Activated CD8-positive, alpha-beta memory T cell treated with anti-CD3 and anti-CD28 coated beads for 48 hours (primary cell): ENCODE measurements at places on chromosomes 5 and 9.

GRCh38 chr5:82698026-82698425 lies 379.2 kb downstream of the TMEM167A start:
- DNase-seq: no peak

DNA sequence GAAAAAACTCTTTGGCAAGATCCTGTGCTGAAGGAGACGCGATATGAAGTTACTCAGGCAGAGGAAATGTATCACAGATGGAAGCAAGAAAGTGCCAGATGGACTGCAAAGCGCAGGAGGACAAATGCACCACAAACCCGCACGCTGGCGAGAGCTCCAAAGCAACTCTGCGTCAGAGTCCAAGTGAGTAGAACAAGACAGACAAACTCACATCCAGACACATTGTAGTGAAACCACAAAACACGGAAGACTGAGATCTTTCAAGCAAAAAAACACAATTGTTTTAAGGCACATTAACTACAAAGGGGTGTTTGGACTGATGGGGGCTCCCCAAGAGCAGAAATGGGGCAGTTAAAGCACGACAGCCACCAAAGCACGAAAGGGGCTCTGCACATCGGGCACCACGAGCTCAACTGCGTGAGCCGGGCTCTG lies 39.2 kb upstream of the NKD2 start:
- DNase-seq: no peak

GRCh38 chr5:10244342-10244944 lies 5.2 kb downstream of the ATPSCKMT start:
- no peak for DNase-seq

DNA sequence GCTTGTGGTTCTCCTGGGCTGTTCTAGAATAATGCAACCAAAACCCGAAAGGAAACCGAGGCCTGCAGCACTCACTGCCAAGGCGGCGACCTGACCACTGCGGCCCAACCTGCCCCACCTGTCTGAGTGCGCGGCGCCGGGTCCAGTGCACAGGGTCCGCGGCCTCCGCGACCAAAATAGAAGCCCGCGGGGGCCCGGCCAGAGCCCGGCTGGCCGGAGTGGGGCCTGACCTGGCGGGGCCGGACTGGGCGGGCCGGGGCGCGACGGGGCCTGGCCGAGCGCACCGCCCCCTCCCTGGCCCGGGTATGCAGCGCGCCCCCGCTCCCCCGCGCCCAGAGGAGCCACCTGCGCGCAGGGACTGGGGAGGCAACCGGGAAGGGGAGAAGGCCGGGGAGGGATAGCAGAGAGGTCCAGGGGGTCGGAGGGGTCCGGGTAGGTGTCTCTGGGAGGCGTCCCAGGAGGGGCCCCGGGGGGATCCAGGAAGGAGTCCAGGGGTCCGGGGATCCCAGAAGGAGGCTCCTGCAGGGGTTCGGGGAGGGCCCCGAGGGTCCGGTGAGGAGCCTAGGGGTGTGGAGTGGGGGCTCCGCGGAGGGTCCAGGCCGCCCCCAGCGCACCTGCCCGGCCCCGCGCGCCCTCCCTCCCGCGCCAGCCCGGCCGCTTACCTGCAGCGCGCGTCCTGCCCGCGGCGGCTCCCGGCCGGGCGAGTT lies 503 bp downstream of the SEMA4D start:
- DNase-seq: no peak

GRCh38 chr5:111389390-111390082 lies 122.8 kb downstream of the STARD4 start:
- no peak for DNase-seq

GRCh38 chr9:19788614-19789271 lies at the start of gene SLC24A2:
Gene SLC24A2 (minus strand): TSS chr9:19789037.
- DNase-seq: no peak

DNA sequence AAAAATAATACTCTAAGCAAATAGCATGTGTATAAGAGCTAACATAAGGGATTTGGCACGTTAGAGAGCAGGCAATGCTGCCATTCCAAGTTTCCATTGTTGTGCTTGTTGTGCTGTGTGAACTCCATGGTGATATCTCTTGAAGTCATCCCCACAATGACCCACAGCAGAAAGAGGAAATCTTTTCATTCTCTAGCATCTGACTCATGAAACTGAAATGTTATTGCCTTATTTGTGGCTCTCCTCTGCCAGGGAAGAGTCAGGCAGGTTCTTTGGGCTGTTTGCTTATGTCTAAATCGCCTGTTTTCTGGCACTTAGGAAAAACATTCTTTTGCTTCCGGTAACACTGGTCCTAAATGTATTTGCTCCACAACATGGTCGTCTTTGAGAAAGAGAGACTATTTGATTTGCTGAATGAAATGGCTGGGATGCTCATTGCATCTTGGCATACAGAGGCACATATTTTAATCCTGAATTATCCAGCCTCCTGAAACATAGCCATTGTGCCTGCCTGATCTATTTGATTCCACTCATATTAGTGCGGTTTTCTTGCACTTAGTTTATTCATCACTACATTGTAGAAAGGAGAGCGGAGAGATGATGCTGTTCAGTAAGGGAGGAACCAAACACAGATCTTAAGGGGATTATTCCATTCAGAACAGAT lies 188.8 kb downstream of the CSNK1G3 start:
- DNase-seq: no peak

- no peak for DNase-seq
Measured at GRCh38 chr5:72015103-72015548, 92.1 kb upstream of the MAP1B start.

DNA sequence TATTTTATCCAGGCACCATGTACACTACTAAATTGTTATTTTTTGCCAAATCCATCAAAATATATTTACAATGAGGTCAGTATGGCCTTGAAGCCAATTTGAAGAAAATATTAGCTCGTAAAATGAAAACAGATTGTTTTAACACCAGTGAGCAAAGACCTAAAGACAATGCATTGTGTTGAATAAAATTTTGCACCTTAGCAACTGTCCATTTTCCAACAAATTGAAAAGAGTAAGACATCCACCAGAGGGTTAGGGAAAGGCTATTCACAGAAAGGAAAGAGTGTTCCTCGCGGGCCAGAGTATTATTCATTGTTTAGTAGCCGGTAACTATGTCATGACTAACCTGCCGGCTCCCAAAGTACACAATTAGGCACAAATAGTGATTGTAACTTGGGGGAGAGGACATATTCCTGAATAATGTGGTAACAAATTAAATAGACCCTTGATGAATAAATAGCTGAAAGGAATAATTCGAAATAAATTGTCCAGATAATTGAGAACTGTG lies 213.3 kb downstream of the DNAH5 start:
- no peak for DNase-seq

GRCh38 chr9:97853844-97854695 lies 1.0 kb downstream of the FOXE1 start:
- DNase-seq: no peak

DNA sequence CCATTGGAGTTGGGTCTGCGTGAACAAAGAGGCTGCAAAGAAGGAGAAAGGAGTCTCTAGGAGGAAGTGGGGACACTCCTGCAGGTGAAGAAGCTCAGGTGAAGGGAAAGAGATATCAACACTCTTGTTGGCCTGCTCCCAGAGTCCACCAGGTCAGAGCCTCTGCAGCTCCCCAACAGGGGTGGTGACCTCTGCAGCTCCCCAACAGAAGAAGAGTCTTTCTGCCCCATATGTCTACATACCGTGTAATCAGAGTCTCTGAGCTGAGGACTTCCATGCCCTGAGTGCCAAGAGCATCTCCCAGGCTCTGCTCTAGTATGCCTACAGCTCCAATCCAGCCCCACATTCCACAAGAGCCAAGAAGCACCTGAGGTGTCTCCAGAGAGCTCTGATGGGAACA lies 67.4 kb upstream of the TRPC7 start:
- no peak for DNase-seq
